Astrocyte of the hippocampus (primary cell): ENCODE measurements at places on chromosomes 7 and 10.

DNA sequence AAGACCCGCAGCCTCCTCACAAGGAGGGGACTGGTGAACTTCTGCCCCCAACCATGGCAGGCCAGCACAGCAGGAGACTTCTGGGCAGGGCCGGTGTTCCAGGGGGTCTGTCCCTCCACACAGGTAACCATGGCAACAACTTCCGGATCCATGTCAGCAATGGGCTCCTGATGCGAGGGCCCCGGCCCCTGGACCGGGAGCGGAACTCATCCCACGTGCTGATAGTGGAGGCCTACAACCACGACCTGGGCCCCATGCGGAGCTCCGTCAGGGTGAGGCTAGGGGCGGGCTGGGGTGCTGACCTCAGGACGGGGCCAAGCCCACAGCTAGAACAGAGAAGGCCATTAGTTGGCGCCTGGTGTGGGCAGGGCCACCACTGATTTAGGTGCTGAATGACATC is 5.7 kb upstream of the C10orf105 start:
- no peak for DNase-seq

- DNase-seq: no peak
Observed at GRCh38 chr7:136878878-136879277, 10.4 kb downstream of the CHRM2 start.

DNA sequence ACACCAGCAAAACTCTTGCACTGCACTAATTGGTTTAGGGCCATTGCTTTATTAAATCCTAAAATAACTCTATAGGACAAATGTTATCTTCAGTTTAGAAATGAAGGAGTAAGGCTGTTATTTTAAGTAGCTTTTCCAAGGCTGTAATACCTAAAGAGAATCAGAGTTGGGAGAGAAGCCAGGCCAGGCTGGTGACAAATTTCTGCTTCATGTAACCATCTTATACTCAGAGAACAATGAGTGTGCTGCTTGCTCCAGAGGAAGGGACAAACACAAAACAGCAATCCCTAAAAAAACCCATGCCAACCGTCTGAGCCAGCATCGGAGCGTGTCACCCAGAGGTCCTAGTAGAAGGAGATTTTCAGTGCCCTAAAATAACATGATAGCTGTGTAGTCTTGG is 49.7 kb upstream of the TARP start:
- no peak for DNase-seq

DNA sequence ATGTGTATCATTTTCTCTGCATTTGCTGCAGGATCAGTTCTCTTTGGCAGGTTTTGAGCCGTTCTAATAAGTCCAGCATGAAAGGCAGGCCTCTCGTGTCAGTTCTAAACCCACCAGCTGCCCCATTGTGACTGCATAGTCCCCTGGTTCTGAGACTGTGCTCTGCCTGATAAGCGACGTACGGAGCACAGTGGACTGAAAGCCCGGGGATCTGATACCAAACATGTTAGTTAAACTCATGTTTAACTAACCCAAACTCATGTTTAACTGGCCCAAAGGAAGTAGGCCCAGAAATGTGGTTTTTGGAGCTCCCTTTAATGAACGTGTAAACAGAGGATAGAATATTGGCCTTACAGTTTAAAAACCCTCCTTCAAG is 98.0 kb upstream of the PDCD4 start:
- DNase-seq: no peak

- DNase-seq: no peak
Observed at GRCh38 chr10:71613261-71613777, 106.3 kb downstream of the C10orf105 start.

DNA sequence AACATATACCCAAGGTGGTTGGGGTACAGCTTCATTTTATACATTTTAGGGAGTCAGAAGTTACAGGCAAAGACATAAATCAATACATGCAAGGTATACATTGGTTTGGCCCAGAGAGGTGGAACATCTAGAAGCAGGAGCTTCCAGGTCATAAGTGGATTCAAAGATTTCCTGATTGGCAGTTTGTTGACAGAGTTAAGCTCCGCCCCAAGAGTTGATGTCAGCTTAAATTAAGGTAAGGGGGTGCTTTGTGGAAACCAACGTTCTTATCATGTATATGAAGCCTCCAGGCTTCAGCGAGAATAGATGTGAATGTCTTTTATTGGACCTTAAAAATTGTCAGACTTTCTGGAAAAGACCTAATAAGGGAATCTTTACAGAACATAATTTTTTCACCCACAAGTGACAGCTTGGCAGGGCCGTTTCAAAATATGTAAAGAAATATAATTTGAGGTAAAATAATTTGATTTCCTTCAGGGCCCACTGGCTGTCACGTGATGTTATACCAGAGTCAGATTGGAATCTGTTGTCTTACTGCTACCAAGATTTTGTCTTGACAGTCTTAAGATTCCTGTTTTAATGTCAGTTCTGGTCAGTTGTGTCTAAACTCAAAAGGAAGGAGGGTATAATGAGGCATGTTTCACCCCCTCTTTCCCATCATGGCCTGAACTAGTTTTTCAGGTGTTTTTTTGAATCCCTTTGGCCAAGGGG is 6.3 kb upstream of the PANK1 start:
- DNase-seq: no peak

DNA sequence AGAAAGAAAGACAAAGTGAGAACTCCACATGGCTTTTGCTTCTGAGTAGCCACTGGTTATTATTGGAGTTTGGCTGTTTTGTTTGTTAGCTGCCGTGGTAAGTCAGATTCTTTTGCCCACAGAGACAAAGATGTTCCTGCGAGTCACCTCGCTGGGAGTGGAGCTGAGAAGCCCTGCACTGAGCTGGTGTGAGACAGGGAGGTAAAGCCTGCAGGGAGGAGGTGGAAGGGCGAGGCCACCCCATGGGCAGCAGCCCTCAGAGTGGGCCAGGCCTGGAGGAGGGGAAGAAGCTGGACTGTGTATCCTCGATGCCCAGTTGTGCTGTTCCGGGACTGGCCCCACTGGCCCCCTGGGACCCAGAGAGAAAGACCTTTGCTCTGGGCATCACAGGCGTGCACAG is 14.3 kb upstream of the NOM1 start:
- no peak for DNase-seq

DNA sequence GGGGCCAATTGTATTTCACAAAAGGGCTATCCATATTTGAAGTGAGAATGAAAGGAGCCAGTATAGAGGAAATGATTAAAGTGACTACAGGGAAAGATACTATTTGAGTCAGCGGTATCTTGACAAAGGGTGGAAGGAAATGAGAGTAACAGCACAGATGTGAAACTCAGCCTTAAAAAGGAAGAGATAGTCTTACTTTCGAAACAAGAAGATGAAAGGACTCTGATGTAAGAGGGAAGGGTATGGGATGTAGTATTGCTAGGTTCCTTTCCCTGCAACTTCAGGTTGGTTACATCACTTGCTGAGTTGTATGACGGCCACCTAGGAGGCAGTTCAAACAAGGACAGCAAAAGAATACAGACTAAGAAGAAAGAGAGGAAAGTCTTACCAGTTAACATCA is 13.7 kb downstream of the CISD1 start:
- no peak for DNase-seq

DNA sequence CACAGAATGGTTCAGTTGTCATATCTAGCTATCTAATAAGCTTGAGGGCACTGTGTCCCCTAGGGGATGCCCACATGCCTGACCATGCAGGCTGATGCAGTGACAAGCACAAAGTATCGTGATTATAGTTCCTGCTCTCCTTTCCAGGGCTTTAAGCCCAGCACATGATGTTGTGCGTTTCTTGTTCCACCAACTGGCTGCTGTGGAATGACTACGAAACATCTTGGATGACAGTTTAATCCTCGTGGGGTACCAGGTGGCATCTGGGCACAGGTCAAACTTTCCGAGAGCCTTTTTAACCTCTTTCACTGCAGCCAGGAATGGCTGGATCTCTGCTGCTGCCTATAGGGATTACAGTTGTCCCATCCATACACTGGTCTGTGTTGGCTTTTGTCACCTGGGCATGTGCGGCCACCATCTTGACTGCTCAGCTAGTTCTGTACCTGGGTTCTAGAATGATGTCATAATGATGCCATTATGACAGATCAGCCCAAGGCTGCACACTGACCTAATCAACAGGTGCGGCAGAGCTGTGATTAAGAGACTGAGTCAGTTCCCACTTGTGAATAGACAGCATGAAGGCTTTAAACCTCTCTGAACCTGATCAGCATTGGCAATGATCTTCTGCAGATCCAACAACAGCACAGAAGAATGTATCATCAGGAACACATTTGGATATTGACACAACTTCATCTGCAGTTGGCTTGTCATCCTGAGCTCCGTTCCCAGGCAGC is 144.1 kb downstream of the DLG5 start:
- no peak for DNase-seq

DNA sequence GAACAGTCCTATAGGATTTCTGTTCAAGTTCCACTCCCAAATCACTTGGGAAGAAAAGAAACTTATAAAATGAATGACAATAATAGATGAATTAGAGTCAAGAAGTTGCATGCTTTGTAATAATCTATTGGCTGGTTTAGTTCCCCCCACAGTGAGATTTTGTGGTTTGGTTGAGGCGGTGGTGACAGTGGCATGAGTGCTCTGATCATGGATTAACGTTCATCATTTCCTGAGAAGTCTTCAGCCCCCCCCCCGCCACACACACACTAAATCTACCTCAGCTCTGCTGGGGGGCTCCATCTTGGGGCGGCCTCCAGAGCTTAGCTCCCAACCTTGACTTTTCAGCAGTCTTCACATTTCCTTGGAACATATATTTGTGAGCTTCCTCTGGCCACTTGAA is 121.7 kb downstream of the ABCA13 start:
- DNase-seq: no peak

- peak; percentile 68 for DNase-seq
Observed at GRCh38 chr10:55629793-55630490, 731.1 kb downstream of the ZWINT start.

DNA sequence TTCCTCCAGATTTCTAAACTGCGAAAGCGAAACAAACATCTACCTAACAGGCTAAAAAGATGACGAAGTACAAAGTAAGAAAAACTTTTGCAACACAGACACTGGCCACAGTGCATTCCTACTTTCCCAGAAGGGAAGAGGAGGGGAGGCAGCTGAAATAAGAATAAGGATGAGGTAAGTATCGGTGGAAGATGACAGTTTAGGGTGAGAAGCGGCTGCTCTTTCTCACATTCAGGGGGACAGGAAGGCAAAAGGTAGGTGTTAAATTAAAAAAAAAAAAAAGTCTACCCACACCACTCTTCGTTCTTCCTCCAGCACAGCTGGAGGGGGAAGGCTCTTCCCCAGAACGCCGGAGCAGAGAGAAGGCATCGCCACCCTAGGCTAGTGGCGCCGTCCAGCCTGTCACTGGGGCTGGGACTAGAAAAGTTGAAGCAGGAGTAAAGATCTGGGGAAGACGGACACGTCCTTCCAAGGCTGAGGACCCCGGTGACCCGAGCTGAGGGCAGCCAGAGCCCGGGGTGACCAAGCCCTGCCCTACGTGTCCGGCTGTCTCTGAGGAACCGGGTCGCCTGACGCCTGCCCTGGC is 846 bp downstream of the DNAJC1 start:
- DNase-seq: peak; percentile 58

DNA sequence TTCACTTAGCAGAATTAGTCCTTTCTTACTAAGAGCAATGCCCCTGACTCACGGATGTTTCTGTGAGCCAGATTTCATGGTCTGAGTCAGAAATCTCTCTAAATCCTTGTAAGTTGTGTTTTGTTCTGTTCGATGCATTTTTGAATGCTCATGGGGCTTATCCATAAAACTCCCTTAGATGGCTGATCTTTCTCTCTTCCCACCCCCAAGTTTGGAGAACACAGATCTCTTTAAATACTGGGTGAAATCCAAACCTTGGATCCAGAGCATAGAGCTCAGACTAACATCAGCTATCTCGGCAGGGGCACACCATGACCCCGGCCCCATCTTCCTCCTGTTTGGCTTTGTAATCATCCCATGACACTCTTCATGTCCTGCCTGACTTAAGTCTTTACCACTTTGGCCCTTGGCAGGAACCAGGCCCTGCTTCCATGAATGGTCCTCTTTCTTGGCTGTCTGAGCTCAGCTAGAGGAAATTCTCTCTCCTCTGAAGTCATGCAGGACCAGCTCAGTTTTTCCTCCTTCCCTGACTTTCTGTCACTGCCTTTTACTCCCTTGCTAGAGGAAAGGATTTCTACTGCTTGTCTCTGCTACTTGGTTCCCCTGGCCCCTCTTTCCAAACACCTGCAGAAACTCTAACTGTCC is 120.4 kb upstream of the RAB11FIP2 start:
- DNase-seq: peak; percentile 5

- no peak for DNase-seq
Observed at GRCh38 chr7:6649241-6649961, 12.3 kb downstream of the ZNF316 start.

GRCh38 chr7:157824819-157825121 is 488.0 kb downstream of the DNAJB6 start:
- no peak for DNase-seq

DNA sequence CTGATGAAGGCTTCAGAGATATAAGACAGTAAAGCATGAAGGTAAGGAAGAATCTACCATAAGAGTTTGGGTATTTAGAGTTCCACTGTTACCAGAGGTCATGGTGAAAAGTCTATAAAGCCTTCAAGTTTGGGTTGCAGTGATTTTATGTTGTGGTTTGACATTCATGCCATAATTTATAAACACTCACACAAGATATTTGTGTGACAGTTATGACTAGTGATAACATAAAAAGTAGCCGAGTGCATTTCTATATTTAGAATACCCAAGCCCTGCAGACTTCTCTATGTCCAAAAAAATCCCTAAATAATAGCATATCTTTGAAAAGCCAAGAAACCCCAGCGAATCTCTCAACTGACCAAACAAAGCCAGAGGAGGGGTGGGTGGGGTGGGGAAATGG is 229.9 kb downstream of the CXCL12 start:
- no peak for DNase-seq

DNA sequence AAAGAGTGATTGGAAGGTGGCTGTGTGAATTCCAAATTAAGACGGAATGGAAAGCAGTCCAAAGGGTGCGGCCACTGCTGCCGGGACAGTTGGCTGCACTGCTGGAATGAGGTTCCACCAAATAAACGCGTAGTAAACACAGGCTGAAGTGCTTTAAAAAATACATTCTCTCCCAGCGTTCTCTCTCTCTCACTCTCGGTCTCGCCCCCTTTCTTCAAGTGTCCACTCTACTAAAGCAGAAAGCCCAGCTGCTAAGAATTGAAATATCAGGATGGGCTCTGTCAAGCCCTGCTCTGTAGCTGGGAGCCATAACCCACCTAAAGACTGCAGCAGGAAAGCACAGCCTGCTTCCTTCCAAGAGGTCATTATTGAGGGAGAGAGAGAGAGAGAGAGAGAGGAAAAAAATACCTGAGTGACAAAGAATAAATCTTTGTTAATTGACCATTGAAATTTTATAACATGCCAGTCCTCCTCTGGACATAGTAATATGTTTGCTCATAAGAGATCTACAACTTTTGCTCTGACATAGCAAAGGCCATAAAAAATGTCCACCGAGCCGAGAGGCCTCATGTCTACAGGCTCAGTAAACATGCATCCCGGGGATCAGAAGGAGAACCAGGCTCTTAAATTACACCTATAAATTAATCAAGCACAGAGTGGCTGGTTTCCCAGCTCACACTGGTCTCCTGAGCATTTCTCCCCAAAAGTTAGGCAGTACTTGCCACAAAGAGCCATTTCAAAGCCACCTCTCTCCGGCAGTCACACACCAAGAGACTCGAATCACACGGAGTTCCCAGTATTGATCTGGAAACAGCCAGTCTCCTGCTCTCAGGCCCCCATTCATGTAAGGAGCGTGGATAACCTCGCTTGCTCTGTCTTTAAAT is 72.8 kb downstream of the FGFR2 start:
- peak; percentile 68 for DNase-seq

- DNase-seq: no peak
Observed at GRCh38 chr7:74078461-74078860, 5.1 kb upstream of the LIMK1 start.
